Hindlimb muscle (tissue), 1 donor: ENCODE measurements at places on chromosomes 3 and 15. TPM values are rescaled to one million over a fixed set of nuclear protein-coding genes. Genes with fewer than 3 reads are reported as not detected.

DNA sequence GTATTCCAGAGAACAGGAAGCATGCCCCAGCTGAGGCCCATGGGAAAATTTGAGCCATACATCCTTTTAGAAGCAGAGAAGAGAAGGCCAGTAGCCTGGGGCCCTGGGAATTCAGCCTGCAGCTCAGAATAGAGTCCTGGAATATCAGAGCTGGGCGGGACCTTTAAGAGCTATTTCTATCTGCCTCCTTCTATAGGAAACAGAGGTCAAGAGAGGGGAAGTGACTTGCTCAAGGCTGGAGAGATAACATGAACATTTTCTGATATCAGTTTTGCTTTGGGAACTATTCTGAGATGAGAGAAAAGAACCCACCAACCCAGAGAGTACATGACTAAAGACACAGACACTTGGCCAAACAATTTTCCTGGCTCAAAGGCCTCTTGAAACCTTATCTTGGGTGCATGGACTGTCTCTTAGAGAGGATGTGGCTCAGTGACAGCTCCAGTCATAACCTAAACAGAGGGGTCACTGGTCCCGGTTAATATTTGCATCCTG, 26.0 kb downstream of the MASP1 start:
- no peak for DNase-seq

Gene LRRC58
- polyA plus RNA-seq: 11.1 TPM

Gene NTRK3
- 3.2 TPM for polyA plus RNA-seq

DNA sequence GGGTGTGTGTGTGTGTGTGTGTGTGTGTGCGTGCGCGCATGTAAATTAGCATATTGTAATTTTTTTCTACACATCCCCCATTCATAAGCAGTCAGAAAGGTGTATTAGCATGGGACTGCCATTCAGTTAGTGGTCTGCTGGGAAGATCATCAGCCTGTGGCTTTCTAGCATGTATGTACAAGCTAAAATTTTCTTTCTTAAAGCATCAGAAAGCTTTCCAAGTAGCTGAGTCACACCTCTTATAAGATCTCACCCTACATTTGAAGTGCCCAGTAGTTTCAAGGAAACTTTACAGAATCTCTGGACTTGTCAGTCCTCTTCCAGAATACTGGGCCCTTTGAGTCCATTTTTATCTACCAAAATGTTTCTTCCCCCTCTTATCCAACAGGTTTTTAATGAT, 411.4 kb upstream of the TPRG1 start:
- DNase-seq: no peak

DNA sequence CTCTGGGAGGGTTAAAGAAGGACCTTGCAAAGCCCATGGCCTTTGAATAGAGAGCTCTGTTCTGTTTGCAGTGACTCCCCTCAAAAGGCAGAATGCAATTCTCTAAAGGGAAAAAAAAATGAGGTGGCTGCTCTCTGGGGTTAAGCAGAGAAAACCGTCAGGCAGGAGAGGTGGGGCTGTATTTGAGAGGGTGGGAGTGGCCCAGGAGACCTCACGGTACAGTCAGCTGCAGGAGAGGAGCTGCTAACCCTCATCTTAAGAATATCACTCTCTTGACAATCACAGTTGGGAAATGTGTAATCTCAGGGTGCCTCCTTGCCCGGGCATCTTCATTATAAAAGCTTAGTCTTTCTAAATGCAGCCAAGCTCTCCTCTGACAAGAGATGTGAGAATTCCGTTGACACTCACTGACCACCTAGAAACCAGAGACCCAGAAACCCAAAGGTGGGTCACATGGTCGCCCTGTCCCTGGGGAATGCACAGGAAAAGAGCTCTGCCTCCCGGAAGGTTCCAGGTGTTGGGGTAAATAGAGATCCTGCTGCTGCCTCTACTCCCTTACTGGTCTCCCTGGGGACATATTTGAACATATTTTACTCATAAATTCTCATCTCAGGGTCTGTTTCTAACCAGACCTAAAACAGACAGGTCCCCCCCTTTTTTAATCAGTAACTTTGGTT, 159.1 kb upstream of the CTDSPL start:
- DNase-seq: no peak

Gene NANOGP8
- polyA plus RNA-seq: not detected

GRCh38 chr3:64808061-64808460, 120.3 kb upstream of the ADAMTS9 start:
- DNase-seq: no peak

Gene KAT2B
- 22.0 TPM for polyA plus RNA-seq

Gene PLA2G4D
- 0.08 TPM for polyA plus RNA-seq

DNA sequence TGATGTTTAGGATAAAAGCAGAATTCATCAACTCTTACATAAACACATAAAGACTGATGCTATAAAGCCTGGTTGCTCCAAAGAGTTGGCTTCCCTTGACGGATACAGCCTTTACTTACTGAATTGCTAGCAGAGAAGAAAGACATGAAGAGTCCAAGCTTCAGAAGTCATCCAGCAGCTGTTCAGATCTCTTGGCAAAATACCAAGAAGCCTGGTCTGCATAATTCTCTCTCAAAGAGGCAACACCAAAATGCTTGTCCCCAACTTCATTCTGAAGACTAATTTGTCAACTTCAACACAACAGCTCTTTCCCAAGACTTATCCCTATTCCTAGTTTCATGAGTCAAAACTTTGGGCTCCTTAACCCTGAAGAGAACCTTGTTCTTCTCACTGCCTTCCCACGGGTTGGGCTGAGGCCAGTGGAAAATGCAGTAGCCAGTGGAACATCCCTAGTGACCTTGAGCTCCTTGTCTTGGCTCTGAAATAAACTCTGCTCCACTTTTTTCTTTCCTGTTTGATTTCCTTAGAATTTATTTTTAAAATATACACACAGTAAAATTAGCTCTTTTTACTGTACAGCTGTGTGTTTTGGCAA, 119.2 kb upstream of the THBS1 start:
- peak; percentile 73 for DNase-seq

DNA sequence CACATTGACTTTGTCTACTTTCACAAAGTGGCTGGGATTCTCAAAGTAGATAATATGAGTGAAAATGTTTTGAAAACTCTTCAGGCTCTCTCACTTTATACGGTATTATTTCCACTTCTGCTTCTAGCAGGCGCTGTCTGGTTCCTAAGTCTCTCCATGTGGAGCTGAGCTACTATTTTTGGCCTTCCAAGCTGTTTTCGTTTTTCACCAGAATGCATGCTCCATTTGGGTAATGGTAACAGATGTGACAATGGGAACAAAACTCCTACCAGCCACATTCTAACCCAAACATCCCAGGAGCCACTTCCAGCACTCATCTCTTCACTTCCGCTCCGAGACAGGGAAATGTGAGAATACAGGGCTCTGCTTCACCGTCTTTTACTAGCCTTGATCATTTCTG, 586.7 kb downstream of the NTRK3 start:
- DNase-seq: no peak
